ENCODE measurements at places on chromosomes 1 and 21. TPM values are rescaled to one million over a fixed set of nuclear protein-coding genes. Genes with fewer than 3 reads are reported as not detected.
A peak's percentile ranks its signal among the peaks of the same experiment; 100 is the strongest.

Gene CLSTN1
- total RNA-seq, result 48.3 TPM

Gene ERG
- total RNA-seq, result not detected

Gene RAB25
- total RNA-seq, result not detected

Gene TNNI3K
- not detected for total RNA-seq

Gene WDR26
- total RNA-seq, result 22.0 TPM

Gene SLFNL1
- total RNA-seq, result not detected

DNA sequence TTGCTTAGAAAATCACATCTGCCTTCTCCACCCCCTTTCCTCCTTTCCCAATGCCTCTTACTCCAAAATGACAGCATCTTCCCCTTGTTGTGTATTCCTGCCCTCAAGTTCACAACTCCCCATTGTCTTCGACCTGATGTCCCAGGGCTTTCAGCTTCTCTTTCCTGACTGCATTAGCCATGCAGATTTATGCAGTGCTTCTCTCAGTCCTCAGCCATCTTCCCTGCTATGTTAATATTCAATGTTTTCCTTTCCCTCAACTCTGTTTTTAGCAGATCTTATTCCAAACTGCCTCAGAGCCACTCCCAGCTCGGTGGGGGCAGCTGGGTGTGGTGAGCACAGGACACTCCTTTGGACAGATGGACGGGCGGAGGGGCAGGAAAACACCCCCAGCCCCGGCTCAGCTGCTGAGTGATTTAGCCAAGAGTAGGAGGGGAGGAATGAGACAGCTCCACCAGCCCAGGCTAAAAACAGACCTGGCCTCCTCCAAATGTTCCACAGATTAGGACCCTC, 71.0 kb downstream of the CD2 start:
- DNase-seq, result no peak

DNA sequence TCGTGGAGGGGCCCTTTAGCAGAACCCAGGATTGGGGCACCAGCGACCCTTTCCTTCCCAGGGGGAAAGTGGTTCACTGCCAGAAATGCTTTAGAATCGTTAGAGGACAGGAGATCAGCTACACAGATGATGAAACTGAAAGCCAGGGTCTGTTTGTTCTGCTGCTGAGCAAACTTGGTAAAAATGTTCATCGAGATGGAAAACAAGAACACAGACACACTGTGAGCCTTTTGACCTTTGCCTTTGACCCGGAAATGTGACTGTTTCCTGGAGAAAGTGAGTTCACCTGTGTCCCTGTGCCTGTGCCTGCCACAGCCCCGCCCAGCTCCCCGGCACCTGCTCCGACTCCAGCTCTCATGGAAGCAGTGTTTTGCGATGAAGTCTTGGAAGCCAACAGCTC, 234.3 kb downstream of the CAMTA1 start:
- no peak for DNase-seq

DNA sequence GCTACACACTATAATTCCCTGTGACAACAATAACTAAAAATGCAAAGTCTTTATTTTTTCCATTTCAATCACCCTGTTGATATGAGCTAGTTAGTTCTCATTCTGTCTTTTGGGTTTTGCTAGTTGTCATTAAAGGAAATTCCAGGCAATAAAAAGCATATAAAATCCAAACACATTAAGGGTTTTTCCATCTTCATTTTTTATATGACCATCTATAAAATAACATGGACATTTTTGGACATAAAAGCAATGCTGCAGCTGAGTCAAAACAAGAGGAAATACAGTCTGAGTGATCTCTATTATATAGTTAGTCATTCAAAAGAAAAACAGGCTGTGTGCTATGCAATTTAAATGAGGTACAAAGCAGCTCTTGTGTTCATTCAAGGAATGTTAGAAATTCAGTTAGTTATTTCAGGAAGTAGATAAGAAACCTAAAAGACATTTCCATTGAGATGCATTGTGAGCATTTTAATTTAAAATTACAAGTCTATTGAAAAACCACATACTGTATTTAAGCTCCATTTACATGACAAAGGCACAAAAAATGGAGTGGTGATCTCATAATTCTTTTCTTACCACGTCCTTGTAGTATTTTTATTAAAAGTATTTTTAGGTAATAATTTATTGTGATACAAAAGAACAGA, 67.3 kb upstream of the BCL10 start:
- peak; percentile 78 for DNase-seq

GRCh38 chr1:229339520-229339919, 3.3 kb downstream of the CCSAP start:
- DNase-seq, result no peak

DNA sequence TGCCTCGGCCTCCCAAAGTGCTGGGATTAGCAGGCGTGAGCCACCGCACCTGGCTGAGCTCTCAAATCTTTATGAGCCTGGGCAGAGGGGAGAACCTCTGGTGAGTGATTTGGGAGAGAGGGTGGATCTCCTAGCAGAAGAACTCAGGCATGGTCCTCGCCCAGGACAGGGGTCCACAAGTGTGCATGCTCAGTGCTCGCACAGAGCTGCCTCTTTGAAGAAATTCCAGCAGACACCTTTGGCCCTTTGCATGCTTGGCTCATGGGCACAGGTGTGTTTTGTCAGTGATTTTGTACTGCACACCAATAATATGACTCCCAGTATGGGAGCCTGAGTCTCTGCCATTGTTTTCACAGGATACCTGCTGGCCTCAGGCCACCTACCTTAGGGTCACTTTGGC, 11.8 kb upstream of the PRAMEF12 start:
- DNase-seq, result no peak

GRCh38 chr1:62426237-62426636, 10.6 kb upstream of the USP1 start:
- DNase-seq, result no peak
